ENCODE measurements at places on chromosomes 12 and 14.

DNA sequence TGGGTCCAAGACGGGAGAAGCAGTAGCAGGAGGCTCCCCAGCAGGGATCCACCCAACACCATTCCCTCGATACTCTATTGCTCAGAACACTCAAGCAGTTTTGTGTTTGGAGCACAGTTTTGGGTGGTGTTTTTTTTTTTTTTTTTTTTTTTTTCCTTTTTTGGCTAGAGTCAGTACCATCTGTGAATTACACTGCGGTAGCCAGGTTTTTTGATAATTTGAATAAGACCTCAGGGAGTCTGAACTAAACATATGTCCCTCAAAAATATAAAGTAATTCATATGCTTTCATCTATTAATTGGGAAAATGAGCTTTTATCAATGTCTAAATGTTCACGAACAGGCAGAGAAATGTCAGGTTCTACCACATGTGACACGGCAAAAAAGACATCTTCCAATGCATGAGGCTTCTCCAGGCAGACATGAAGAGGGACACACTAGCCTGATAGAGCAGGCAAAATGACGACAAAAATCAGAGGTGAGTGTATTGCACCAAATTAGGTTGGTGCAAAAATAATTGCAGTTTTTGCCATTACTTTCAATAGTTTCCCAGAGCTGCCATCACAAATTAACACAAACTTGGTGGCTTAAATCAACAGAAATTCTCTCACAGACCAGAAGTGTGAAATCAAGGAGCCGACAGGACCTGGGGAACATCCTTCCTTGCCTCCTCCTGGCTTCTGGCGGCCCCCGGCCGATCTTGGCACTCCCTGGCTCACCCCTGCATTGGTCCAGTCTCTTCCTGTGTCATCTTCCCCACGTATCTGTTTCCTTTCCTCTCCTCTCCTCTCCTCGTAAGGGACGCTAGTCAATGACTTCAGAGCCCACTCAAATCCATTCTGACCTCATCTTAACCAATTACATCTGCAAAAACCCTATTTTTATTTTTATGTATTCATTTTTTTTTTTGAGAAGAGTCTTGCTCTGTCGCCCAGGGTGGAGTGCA, 33.9 kb downstream of the FOXN3 start:
- no peak for DNase-seq

DNA sequence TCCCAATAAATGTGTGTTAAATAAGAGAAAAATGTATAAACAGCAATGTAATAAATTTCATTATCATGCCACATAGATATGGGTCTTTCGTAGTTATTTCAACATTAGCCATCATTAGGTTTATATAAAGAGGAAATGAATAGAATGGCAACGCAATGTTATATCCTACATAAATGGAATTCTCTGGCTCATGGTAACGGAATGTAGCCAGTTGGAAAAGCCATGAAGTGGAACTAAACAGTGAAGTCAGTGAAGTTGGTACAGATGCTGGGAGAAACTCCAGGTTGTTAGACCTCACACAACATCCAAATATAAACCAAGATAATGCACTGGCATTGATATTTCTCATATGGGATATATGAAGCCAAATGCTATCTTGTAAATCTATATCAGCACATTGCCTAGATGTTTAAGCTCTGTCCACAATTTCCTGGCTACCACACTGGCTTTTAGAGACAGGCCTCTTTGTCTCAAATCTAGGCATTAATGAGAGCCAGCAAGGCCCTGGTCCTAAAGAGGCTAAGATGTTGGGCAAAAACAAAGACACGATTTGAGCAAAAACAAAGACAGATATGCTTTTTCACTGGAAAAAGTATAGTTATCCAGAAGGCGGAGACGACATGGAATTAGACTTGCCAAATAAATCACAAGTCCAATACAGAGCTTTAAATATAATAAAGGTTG, 861.0 kb downstream of the RPS29 start:
- DNase-seq = no peak

DNA sequence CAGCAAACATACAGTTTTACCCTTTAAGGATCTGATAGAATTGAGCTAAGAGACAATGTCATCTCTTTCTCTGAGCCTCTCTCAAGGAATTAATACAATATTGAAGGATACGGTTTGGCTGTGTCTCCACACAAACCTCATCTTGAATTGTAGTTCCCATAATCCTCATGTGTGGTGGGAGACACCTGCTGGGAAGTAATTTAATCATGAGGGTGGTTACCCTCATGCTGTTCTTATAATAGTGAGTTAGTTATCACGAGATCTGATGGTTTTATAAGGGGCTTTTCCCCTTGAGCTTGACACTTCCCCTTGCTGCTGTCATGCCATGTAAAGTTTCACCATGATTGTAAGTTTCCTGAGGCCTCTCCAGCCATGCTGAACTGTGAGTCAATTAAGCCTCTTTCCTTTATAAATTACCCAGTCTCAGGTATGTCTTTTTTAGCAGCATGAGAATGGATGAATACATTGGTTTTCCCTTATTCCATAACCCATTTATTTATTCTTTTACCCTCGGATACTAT, 47.6 kb downstream of the TMEM30B start:
- DNase-seq = peak; percentile 84

GRCh38 chr12:105581420-105581819, 250.9 kb downstream of the C12orf75 start:
- no peak for DNase-seq

DNA sequence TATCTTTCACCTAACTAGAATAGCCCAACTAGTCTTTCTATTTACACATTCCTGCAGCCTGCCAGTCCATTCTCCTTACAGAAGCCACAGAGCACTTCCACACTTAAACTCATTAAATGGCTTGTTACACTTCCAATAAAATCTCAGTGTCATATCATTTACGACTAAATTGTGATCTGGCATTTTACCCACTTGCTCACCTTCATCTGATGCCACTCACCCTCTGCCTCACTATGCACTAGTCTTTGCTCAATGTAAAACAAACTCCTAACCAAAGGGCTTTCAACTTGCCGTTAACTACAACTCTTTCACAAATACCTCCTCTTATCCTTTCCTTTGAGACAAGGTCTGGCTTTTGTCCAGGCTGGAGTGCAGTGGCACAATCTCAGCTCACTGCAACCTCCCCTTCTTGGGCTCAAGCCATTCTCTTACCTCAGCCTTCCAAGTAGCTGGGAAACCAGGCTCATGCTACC, 24.1 kb downstream of the YAF2 start:
- peak; percentile 45 for DNase-seq

Measured in myocyte (in vitro differentiated cells).